GM23248 (cell line): ENCODE measurements at places on chromosomes 1 and 21.
A peak's percentile ranks its signal among the peaks of the same experiment; 100 is the strongest.

DNA sequence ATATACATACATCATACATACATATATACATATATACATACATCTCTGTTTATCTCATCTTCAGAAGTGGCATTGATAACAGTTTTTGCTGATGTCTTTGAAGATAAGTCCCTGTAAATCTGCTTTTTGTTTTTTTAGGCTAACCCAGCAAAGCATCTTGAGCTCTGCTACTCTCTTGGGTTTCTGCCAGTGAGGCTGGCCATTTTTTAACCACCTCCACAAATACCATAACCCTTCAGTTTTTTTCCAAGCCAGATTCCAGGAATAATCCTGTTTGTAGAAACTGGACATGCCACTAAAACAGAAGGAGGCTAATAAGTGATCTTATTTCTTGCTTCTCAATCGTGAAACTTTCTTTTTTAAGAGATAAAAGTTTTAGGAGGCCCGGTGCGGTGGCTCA is 21.6 kb downstream of the SDHC start:
- no peaks in the 10 kb centered on the region for H3K27me3 ChIP-seq
- DNase-seq = peak; percentile 32
- H3K27ac ChIP-seq = no peak overlapping the region
- H3K4me1 ChIP-seq = 0 out of 2 replicates have a peak, but pooled peaks cover 4% of the 10 kb centered on the region
- no peak overlapping the region for H3K4me3 ChIP-seq

- no peaks in the 10 kb centered on the region for H3K27me3 ChIP-seq
- H3K36me3 ChIP-seq = no peaks in the 10 kb centered on the region
- H3K4me3 ChIP-seq = peak overlapping the region; percentile 22; the same call in 1 of the 2 replicates
- peak overlapping the region; percentile 6; the same call in 1 of the 2 replicates for H3K27ac ChIP-seq
- peak; percentile 57 for DNase-seq
Measured at GRCh38 chr1:184507604-184508280, 120.9 kb downstream of the C1orf21 start.

DNA sequence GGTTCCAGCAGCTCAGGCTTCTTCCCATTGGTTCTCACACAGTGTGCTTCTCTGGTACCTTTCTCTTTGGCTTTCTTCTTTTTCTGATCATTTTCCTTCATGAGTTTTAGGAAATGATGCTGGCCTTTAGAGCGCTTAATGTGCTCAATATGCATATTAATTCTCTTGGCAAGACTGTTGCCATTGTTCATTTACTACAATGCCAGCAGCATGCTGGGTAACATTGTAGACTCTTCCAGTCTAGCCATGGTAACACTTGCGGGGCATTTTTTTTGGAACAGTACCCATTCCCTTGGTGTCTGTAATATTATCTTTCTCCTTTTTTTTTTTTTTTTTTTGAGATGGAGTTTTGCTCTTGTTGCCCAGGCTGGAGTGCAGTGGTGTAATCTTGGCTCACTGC is 21.7 kb downstream of the UBE4B start:
- no peaks in the 10 kb centered on the region for H3K36me3 ChIP-seq
- no peak for DNase-seq
- H3K27ac ChIP-seq = no peak overlapping the region
- H3K4me3 ChIP-seq = no peak overlapping the region

GRCh38 chr1:12552951-12553921 is 64.8 kb downstream of the DHRS3 start:
- no peak for DNase-seq
- no peak overlapping the region for H3K4me3 ChIP-seq
- H3K27me3 ChIP-seq = no peaks in the 10 kb centered on the region
- H3K27ac ChIP-seq = no peak overlapping the region
- H3K36me3 ChIP-seq = no peaks in the 10 kb centered on the region

GRCh38 chr1:234844479-234845031 is 234.6 kb upstream of the IRF2BP2 start:
- peaks cover 15% of the 10 kb centered on the region for H3K4me1 ChIP-seq
- no peak overlapping the region for H3K27ac ChIP-seq
- no peaks in the 10 kb centered on the region for H3K27me3 ChIP-seq
- no peak for DNase-seq
- no peaks in the 10 kb centered on the region for H3K36me3 ChIP-seq

- no peak for DNase-seq
- no peaks in the 10 kb centered on the region for H3K27me3 ChIP-seq
- H3K4me3 ChIP-seq = no peak overlapping the region
- H3K27ac ChIP-seq = no peak overlapping the region
- no peaks in the 10 kb centered on the region for H3K36me3 ChIP-seq
Measured at GRCh38 chr1:189596197-189596596, 881.5 kb downstream of the BRINP3 start.

DNA sequence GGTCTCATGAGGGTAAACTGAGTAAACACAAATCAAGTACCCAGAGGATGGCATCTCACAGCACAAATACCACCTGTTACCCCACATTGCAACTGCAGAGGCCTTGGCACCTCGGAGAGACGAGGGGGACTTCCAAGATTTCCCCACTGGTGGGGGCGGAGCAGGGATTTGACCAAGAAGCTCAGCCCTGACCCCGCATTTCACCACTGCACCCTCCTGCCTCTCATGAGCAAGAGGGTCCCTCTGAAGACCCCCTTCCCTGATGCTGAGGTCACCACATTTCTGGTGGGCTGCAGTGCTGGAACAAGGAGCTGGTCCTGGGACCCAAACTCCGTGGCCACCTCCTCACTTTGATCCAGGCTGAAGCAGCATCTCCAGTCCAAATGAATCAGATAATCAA is 342.4 kb downstream of the NPHP4 start:
- no peaks in the 10 kb centered on the region for H3K36me3 ChIP-seq
- H3K4me1 ChIP-seq = no peaks in the 10 kb centered on the region
- H3K27ac ChIP-seq = no peak overlapping the region
- DNase-seq = no peak
- no peaks in the 10 kb centered on the region for H3K27me3 ChIP-seq

DNA sequence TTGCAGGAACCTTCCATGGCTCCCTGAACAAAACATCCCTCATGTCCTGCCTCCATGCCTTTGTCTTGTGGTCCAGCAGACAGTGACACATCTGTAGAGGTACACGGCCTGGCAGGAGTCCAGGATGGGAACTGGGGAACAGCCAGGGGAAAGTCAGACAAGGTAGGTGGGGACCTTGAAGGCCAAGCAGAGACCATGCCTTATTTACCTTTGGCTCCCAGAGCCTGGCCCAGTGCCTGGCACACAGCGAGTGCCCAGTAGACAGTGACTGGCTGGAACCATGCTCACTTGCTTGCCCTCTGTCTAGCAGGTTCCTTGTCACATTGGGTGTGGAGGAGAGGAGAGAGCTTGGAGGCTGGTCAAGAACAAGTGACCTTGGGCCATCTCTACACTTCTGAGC is 81.0 kb downstream of the BCAR3 start:
- H3K4me3 ChIP-seq = no peak overlapping the region
- peaks cover 45% of the 10 kb centered on the region for H3K4me1 ChIP-seq
- H3K27me3 ChIP-seq = no peaks in the 10 kb centered on the region
- H3K27ac ChIP-seq = no peak overlapping the region
- DNase-seq = no peak

- no peaks in the 10 kb centered on the region for H3K36me3 ChIP-seq
- no peaks in the 10 kb centered on the region for H3K4me1 ChIP-seq
- 0 out of 2 replicates have a peak, but pooled peaks cover 4% of the 10 kb centered on the region for H3K27me3 ChIP-seq
- DNase-seq = peak; percentile 74
- H3K4me3 ChIP-seq = no peak overlapping the region
- H3K27ac ChIP-seq = no peak overlapping the region
Measured at GRCh38 chr1:147496571-147497210, 44.6 kb upstream of the BCL9 start.

- peak; percentile 95 for DNase-seq
- H3K27me3 ChIP-seq = no peaks in the 10 kb centered on the region
- no peak overlapping the region for H3K4me3 ChIP-seq
- no peaks in the 10 kb centered on the region for H3K36me3 ChIP-seq
- peaks cover 42% of the 10 kb centered on the region for H3K4me1 ChIP-seq
- H3K27ac ChIP-seq = peak overlapping the region; percentile 93
Measured at GRCh38 chr1:7300893-7301663, 470.0 kb upstream of the VAMP3 start.

GRCh38 chr1:95382000-95382786 is 148.2 kb downstream of the RWDD3 start:
- H3K36me3 ChIP-seq = no peaks in the 10 kb centered on the region
- H3K4me3 ChIP-seq = no peak overlapping the region
- H3K27me3 ChIP-seq = no peaks in the 10 kb centered on the region
- no peak overlapping the region for H3K27ac ChIP-seq
- no peaks in the 10 kb centered on the region for H3K4me1 ChIP-seq

DNA sequence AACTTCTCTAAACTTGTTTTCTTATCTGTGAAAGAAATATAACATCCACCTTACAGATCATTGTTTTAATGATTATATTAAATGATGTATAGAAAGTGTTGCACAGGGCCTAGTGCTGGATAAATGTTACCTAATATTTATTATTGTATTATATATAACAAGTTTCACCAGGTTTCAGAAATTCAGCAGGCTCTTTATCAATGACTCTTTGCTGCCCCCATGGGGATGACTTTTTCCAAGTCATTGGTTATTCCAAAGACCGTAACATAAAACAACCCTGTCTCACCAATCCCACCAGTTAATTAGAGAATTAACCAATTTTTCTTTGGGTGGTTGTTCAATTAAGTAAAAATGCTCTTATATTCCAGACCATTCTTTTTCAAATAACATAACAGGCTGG is 7.3 kb upstream of the DEDD start:
- no peaks in the 10 kb centered on the region for H3K27me3 ChIP-seq
- H3K27ac ChIP-seq = no peak overlapping the region
- no peaks in the 10 kb centered on the region for H3K36me3 ChIP-seq
- H3K4me1 ChIP-seq = no peaks in the 10 kb centered on the region

DNA sequence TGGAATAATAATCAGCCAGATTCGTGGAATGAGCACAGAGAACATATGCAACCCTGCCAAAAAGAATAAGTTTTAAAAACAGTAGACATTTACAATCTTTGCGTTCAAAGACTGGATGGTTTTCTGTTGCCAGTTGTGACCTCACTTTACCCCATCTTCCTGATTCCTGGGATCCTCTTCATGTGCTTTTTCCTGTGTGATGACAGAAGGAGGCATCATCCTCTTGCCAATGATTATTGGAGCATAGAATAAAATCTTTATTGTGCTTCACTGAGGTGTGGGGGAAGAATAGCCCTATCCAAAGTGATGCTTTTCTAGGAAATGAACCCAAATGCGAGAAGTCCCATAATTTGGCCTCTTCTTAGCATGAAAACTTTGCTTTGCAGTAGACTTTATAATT is 15.0 kb upstream of the BARHL2 start:
- H3K36me3 ChIP-seq = no peaks in the 10 kb centered on the region
- H3K4me1 ChIP-seq = no peaks in the 10 kb centered on the region
- H3K27me3 ChIP-seq = peaks cover 60% of the 10 kb centered on the region
- no peak overlapping the region for H3K4me3 ChIP-seq
- no peak for DNase-seq
- no peak overlapping the region for H3K27ac ChIP-seq

DNA sequence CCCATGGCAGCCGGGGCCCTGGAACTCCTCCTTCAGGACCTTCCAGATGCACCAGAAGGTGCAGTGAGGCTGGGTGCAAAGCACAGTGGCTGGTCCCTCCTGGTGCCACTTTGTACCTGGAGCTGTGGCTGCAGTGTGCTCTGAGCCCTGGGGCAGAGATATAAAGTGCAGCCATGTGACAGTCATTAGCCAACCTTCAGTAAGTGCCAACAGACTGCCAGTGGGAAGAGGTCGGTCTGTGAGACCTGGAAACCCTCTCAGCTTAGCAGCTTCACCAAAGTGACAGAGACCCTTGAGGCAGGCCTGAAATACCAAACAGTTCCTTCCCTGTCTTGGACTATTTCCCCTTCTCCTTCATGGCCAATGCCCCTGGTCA is 26.7 kb upstream of the NGF start:
- H3K27me3 ChIP-seq = no peaks in the 10 kb centered on the region
- H3K4me1 ChIP-seq = peaks cover 8% of the 10 kb centered on the region
- no peak overlapping the region for H3K27ac ChIP-seq
- no peak overlapping the region for H3K4me3 ChIP-seq

GRCh38 chr1:33305816-33306652 is 14.9 kb downstream of the A3GALT2 start:
- no peaks in the 10 kb centered on the region for H3K27me3 ChIP-seq
- no peak overlapping the region for H3K27ac ChIP-seq
- no peaks in the 10 kb centered on the region for H3K36me3 ChIP-seq
- DNase-seq = no peak

GRCh38 chr1:184567637-184568036 is 180.8 kb downstream of the C1orf21 start:
- H3K27ac ChIP-seq = no peak overlapping the region
- H3K4me1 ChIP-seq = peaks cover 2% of the 10 kb centered on the region
- H3K36me3 ChIP-seq = no peaks in the 10 kb centered on the region
- H3K4me3 ChIP-seq = no peak overlapping the region
- H3K27me3 ChIP-seq = no peaks in the 10 kb centered on the region

DNA sequence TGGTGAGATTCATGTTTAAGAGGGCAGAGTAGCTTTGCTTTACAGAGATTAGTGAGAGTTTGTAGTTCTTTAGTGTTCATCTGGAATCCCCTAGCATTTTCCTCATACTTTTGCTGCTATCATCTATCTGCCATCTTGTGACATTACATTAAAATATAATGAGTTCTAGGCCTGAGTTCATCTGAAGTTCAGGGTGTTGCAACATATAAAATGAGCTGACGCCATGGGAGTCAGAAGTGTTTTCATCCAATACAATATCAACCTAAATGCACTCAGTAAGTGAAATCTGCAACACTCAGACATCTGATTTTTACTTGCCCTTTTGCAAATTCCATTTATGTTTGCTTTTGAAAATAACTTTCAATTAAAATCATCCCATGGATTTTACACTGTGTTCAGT is 153.8 kb downstream of the NTNG1 start:
- H3K36me3 ChIP-seq = no peaks in the 10 kb centered on the region
- no peaks in the 10 kb centered on the region for H3K27me3 ChIP-seq
- no peak overlapping the region for H3K27ac ChIP-seq
- H3K4me3 ChIP-seq = no peak overlapping the region
- H3K4me1 ChIP-seq = no peaks in the 10 kb centered on the region

DNA sequence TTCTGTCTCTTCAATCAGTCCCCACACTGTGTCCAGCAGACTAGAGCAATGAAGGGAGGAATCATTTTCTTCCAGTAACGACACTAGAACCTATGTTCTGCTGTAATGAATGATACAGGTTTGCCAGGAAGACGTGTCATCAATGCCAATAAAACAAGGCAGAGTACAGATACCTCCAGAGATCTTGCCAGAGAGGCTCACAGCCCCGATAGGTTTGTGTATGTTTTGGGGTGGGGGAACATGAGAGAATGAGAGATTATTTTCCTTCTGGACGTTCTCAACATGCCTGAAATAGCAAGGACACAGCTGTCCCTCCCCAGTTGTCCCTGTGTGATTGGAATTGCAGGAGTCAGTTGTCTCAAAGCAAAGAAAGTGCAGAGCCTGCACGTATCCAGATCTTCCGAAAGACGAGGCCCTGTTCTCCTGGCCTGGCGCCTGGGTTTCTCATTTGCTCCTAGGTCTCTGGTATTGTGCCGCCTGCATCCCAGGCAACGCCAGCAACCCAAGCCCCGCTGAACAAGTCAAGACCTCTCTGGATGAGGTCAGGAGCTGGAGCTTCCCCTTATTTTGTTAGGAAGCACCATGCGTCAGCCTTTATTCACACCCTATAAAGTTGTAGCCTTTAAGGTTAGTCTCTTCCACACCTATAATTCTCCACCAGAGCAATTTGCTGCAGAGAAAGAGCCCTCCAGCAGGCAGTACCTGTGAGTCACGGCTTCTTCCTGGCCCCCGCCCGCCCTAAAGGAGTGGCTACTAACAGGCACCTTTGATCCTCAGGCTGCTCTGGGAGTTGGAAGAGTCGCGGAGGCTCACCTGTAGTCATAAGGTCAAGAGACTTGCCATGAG is 130.5 kb downstream of the TOMM20 start:
- H3K36me3 ChIP-seq = no peaks in the 10 kb centered on the region
- peak overlapping the region; percentile 46 for H3K4me3 ChIP-seq
- H3K4me1 ChIP-seq = peaks cover 24% of the 10 kb centered on the region
- peak overlapping the region; percentile 94 for H3K27ac ChIP-seq
- H3K27me3 ChIP-seq = no peaks in the 10 kb centered on the region
- DNase-seq = peak; percentile 71
